ENCODE measurements at places on chromosomes 2 and 18.

DNA sequence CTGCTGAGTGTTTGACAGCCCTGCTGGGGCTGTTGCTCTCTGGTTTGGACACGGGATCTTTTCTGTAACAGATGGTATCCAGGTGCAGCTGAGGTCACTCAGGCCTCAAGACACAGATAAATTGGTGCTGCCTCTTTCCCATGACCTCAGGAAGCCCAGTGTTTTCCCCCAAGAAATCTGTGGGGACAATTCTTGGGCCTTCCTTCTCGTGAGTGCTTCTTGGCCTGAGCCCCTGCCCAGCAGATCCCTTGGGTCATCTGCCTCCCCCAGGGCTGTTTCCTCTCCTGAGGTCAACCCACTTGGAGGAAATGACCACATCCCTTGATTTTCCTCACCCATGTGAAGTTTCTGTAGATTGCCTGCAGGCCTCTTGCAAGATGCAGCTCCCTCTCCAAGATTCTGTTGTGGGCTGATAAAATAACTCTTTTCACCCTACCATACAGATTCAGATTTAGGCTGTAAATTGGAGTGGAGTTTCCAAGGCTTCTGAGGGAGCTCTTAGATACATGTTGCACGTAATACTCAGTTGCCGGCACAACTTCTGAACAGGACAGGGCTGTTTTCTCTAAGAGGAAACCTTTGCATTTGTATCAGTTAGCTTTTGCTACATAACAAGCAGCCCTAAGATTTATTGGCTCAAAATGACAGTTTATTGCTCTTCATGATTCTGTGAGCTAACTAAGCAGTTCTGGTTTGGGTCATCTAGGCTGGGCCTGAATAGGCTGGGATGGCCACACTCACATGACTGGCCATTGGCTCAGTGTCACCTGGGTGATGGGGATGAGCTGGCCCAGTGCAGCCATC lies 13.1 kb downstream of the ZAP70 start:
- no peak overlapping the region for H3K4me3 ChIP-seq
- H3K27ac ChIP-seq: no peak overlapping the region
- no peak for DNase-seq
- H3K27me3 ChIP-seq: no peaks in the 10 kb centered on the region
- no peaks in the 10 kb centered on the region for H3K4me1 ChIP-seq
- H3K36me3 ChIP-seq: no peaks in the 10 kb centered on the region

DNA sequence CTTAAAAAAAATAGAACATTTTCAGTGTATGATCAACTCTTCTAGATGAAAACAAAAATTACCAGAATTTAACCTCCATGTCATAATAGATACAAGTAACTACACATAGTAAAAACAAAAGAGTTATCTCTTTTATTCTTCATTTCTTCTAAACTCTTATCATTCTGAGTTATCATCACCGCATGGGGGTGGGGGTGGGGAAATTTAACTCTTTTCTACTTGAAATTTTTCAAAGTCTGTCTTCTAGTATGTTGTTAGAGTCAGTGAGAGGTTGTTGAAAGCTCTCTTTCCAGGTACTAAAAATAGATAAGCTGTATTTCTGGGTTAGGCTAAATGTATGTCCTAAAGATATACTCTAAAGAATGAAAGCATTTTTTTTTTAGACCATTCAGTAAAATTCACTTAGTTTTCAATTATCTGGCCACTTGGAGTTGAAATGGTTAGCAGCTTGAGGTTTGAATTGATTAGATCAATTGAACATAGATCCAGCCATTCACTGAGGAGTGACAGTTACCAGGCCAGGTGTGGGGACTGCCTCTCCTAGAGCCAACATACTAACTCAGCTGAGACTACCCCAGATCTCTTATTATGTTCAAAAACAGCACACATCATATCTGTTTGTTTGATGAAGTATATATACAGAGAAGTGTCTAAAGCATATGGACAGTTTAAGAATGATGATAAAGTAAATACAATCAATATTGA lies 220.7 kb downstream of the IKZF2 start:
- H3K4me1 ChIP-seq: no peaks in the 10 kb centered on the region
- H3K27me3 ChIP-seq: no peaks in the 10 kb centered on the region
- no peak overlapping the region for H3K27ac ChIP-seq

GRCh38 chr2:3285901-3286645 lies 91.5 kb downstream of the EIPR1 start:
- H3K36me3 ChIP-seq: no peaks in the 10 kb centered on the region
- no peak overlapping the region for H3K27ac ChIP-seq
- no peaks in the 10 kb centered on the region for H3K4me1 ChIP-seq
- H3K4me3 ChIP-seq: no peak overlapping the region

DNA sequence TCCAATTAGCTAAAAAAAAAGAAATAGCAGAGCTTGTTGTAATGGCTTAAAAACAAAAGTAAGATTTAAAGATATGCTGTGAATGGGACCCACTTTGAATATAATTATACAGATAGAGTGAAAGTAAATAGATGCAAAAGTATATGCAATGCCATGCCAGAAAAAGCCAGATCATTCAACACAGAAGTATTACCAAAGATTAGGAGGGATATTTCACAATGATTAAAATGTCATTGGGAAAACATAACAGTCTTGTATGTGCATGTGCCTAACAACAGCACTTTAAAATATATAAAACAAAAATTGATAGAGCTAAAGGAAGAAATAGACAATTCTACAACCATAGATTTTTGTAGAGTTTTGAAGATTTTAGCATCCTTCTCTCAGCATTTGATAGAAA lies 19.9 kb upstream of the SIGLEC15 start:
- no peaks in the 10 kb centered on the region for H3K4me1 ChIP-seq
- DNase-seq: no peak
- H3K27me3 ChIP-seq: no peaks in the 10 kb centered on the region
- no peaks in the 10 kb centered on the region for H3K36me3 ChIP-seq
- no peak overlapping the region for H3K4me3 ChIP-seq
- no peak overlapping the region for H3K27ac ChIP-seq

GRCh38 chr2:75153221-75153620 lies 46.1 kb downstream of the TACR1 start:
- no peaks in the 10 kb centered on the region for H3K27me3 ChIP-seq
- H3K4me1 ChIP-seq: no peaks in the 10 kb centered on the region
- H3K27ac ChIP-seq: no peak overlapping the region
- no peak overlapping the region for H3K4me3 ChIP-seq

DNA sequence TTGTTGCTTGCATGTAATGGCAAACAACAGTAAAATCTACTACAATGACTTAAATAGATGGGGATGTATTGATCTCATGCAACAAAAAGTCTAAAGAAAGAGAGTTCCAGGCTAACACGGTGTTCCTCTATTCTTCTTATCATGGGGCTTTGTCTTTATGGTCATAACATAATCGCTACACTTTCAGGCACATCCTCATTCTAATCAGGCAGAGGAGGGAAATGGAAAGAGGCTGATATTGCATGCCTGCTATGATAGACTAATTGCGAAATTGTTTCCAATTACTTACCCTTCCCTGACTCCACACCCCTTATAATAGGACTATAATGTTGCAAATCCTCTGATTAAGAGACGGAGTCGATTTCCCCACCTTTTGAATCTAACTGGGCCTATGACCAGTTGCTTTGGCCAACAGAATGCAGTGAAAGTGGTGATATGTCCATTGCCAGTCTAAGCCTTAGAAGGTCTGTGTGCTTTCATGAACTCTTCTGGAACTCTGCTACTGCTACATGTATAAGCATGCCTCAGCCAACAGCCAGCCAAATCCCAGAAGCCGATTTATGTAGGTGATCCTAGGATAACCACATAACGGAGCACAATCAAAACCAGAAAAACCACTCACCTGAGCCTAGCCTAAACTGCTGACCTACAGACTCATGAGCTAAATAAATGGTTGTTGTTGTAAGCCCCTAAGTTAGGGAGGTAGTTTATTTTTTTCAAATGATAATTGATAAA lies 180.3 kb upstream of the TACR1 start:
- no peak overlapping the region for H3K27ac ChIP-seq
- H3K4me3 ChIP-seq: no peak overlapping the region
- H3K4me1 ChIP-seq: no peaks in the 10 kb centered on the region
- no peaks in the 10 kb centered on the region for H3K36me3 ChIP-seq
- no peaks in the 10 kb centered on the region for H3K27me3 ChIP-seq

- peaks cover 3% of the 10 kb centered on the region for H3K27me3 ChIP-seq
- no peak overlapping the region for H3K4me3 ChIP-seq
- H3K36me3 ChIP-seq: no peaks in the 10 kb centered on the region
- no peaks in the 10 kb centered on the region for H3K4me1 ChIP-seq
Observed at GRCh38 chr2:235263205-235264120, 230.4 kb upstream of the AGAP1 start.

GRCh38 chr18:57950542-57950941 lies 93.5 kb upstream of the NEDD4L start:
- H3K27ac ChIP-seq: no peak overlapping the region
- no peak for DNase-seq

Measured in small intestine (tissue), 16 donors.